ENCODE measurements at places on chromosomes 3 and 15. TPM values are rescaled to one million over a fixed set of nuclear protein-coding genes. Genes with fewer than 3 reads are reported as not detected.

CYP1A2 gene
- total RNA-seq, result not detected

TGM5 gene
- total RNA-seq, result not detected

GABRG3 gene
- total RNA-seq, result not detected

DNA sequence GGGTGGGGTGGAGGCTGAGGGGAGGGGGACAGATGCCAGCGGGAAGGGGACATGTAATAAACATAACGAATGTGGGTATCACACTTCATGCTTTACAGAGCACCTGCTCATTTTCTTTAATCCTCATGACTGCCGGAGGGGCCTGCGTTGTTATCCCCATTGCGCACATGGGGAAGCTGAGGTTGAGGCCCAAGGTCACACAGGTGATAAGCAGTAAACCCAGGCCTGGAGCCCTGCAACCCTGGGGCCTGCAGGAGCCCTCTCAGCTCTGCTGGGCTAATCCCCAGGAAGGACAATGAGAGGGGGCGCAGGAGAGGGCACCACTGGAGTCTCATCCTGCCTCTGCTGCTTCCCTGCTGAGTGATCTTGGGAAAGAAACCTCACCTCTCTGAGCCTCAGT lies 64.3 kb downstream of the MEGF11 start:
- no peaks in the 10 kb centered on the region for H3K4me1 ChIP-seq
- H3K4me3 ChIP-seq, result no peak overlapping the region
- DNase-seq, result no peak
- H3K27ac ChIP-seq, result no peak overlapping the region
- peaks cover 14% of the 10 kb centered on the region for H3K27me3 ChIP-seq

GRCh38 chr15:100275641-100276040 lies 66.1 kb downstream of the ADAMTS17 start:
- peaks cover 22% of the 10 kb centered on the region for H3K36me3 ChIP-seq
- H3K4me1 ChIP-seq, result no peaks in the 10 kb centered on the region
- no peak overlapping the region for H3K4me3 ChIP-seq
- DNase-seq, result no peak
- no peaks in the 10 kb centered on the region for H3K27me3 ChIP-seq

- H3K27me3 ChIP-seq, result no peaks in the 10 kb centered on the region
- peaks cover 4% of the 10 kb centered on the region for H3K36me3 ChIP-seq
- DNase-seq, result no peak
- H3K4me1 ChIP-seq, result peaks cover 23% of the 10 kb centered on the region
These were observed 677 bp downstream of the POLQ start for GRCh38 chr3:121545049-121545573.
